ENCODE measurements at places on chromosomes 4 and X.

DNA sequence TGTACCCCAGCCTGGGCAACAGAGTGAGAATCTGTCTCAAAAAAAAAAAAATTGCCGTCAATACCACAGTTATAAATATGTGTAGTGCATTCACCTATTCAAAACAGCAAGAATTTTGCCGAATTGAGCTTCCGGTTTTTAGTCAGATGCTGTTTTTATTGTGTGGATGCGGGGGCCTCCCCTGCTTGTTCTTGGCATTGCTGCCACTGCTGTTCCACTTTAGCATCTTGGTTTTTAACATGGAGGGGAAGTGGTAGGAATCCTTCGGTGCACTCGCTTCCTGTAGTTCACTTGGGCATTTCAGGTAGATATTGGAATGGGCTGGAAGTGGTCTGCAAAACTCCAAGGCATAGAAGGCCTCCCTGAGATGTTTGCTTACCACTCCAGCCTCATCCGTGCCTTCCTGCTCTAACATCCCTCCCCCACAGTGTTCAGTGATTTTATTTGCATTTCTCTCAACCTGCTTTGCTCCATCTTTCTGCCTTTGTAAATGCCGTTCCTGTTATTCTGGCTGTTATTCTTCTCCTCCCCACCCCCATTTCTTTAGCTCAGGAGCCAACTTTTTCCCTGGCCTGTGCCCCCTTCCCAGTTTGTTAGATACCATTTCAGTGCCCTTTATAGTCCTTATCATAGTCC is 25.5 kb downstream of the MOB1B start:
- no peak for DNase-seq

DNA sequence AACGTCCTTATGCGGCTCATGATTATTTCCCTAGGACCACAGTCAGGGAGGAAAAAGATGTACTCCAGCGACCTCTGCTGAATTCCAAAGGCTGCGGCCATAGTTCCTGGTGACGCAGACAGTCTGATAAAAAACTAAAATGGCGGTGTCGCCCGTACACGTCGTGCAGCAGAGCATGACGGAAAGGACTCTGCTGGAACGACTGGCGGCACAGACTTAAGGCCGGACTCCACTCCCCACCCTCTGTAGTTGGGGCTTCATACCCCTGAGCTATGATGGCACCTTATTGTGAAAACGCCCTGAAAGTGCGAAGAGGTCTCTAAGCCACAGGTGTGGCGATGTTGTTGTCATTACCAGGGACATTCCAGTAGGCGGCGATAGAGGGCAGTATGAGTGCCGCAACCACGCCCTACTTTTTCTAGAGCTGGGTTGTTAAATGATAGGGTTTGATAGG is 90.0 kb upstream of the EDA2R start:
- DNase-seq, result peak; percentile 63

DNA sequence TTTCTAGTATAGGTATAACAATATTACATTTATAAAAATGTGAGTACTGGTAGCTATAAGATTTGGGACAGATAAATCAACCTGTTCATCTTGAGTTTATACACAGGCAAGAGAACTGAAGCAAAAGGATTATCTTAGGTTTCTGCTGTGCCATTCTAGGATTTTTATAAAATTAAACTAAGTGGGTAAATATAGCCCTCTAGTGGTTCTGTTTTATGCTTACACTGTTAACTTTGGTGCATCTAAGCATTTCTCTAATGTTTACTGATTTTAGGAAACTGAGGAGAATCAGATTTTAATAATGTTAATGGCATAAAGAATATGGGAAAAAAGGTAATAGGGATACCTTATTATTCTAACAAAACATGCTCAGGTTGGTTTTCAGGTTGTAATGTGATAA is 1.1 kb upstream of the RRH start:
- peak; percentile 1 for DNase-seq

DNA sequence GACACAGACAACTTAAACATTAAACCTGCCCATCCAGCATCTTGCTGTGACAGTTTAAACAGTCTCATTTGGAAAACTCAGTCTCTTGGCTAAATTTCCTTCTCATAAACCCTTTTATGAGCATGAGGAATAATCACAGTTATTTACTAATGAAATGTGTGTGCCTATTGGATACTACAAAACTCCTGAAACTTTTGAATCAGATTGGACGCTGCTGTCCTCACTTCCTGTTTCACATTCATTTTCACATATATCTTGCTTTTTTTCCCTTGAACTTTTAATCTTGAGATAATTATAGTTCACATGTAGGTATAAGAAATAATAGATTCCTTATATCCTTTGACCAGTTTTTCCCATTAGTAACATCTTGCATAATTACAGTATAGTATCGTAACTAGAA is 111.7 kb downstream of the CDKL5 start:
- DNase-seq, result no peak

GRCh38 chr4:84582988-84583875 is at the start of gene CDS1:
Gene CDS1 (plus strand): TSS chr4:84583127. CDS start chr4:84583402, 275 bp downstream.
- DNase-seq, result no peak

DNA sequence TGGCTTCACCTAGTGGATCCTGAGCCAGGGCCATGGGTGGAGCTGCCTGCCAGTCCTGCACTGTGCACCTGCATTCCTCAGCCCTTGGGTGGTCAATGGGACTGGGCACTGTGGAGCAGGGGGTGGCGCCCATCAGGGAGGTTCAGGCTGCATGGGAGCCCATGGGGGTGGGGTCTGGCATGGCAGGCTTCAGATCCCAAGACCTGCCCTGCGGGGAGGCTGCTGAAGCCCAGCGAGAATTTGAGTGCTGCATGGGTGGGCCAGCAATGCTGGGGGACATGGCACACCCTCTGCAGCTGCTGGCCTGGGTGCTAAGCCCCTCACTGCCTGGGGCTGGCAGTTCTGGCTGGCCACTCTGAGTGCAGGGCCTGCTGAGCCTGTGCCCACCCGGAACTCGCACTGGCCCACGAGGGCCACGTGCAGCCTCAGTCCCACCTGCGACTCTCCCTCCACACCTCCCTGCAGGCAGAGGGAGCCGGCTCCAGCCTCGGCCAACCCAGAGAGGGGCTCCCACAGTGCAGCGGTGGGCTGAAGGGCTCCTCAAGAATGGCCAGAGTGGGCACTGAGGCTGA is 270.0 kb downstream of the CENPC start:
- DNase-seq, result no peak

- no peak for DNase-seq
These were observed 1.6 kb downstream of the NHS start for GRCh38 chrX:17376431-17377077.

GRCh38 chrX:130055103-130055502 is 55.2 kb downstream of the ELF4 start:
- no peak for DNase-seq

GRCh38 chr4:112560084-112560483 is 44.1 kb upstream of the NEUROG2 start:
- no peak for DNase-seq

- DNase-seq, result peak; percentile 50
These were observed 731 bp downstream of the BRWD3 start for GRCh38 chrX:80808881-80809411.

GRCh38 chr4:118158763-118159375 is 124.6 kb downstream of the NDST3 start:
- DNase-seq, result no peak

- DNase-seq, result no peak
These were observed 66.0 kb downstream of the CBLL2 start for GRCh38 chrX:22338740-22339139.

- DNase-seq, result no peak
These were observed 86.8 kb downstream of the GATB start for GRCh38 chr4:151673908-151674520.

DNA sequence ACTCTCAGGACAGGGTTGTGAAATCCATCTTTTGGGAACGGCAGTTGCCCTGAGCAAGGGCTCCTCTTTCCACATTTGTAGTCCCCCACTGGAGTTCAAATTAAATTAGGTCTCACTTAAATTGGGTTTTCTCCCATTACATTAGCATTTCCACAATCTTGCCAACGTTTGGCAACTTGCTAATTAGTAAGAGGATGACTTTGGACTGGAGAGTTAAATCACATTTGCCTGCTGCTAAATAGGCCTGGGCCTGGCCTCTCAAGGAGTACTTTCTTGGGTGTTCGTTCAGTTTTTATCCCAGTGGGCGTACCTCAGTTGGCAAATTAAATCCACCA is 33.8 kb downstream of the TNIP3 start:
- DNase-seq, result no peak

DNA sequence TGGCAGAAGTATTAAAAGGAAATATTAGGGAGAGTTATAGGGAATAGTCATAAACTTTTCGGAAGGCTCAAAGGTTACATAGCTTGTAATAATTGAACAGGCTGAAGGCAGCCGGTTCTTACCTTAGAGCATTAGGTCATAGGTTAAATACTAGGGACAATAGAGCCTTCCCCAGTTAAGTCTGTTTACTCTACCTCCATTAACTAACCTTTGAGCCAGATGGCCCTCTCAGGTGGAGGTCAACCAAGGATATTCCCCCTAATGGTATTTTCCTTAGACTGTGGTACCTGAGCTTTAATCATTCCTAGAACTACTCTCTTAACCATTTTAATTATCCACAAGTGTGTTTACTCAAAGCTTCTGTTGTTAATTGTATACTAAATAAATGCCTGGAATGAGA is 920.9 kb upstream of the PABPC4L start:
- DNase-seq, result no peak

Data from C1 segment of cervical spinal cord (tissue), 14 donors.